Right ventricle myocardium inferior (tissue), 1 donor: ENCODE measurements at places on chromosomes 1 and 21.

DNA sequence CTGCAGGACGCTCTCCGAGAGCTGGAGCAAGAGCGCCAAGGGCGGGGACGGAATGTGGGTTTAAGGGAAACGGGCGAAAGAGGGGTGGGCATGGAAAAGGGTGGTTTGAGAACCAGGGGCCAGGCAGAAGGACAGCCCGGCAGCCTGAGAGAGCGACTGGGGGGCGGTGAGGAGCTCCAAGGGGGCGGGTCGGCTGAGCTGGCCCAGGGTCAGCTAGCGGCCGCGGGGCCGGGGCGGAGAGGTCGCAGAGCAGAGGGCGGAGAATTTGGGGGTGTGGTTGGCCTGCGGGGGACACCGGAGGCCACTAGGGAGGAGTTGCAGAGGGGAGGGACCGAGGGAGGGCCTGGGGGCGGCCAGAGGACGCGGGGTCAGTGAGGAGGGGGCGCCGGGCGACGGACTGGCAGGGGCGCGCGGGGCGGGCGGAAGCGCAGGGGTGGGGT, 54.7 kb downstream of the NDUFS5 start:
- no peak for DNase-seq

GRCh38 chr1:234490793-234491479, 12.0 kb upstream of the TARBP1 start:
- no peak for DNase-seq

GRCh38 chr1:203166192-203166940, 9.3 kb downstream of the MYBPH start:
- DNase-seq, result no peak

GRCh38 chr1:158999316-159000069, 10.2 kb upstream of the IFI16 start:
- peak; percentile 73 for DNase-seq

DNA sequence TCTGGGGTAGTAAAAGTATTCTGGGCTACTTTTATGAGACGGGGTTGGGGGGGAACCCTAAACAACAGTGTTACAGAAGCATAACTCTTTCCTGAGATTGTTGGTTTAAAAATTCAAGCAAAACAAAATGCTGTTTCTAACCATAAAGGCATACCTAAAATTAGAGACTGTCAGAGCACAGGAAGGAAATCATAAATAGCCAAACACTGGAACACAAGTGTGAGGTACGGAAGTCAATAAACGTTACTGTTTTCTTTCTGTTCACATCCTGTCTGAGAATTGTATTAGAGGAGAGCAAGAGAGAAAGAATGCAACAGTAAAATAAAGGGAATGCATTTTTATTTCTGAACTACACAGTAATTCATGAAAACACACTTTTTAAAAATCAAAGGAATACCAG, 42.8 kb upstream of the IL12RB2 start:
- DNase-seq, result no peak

DNA sequence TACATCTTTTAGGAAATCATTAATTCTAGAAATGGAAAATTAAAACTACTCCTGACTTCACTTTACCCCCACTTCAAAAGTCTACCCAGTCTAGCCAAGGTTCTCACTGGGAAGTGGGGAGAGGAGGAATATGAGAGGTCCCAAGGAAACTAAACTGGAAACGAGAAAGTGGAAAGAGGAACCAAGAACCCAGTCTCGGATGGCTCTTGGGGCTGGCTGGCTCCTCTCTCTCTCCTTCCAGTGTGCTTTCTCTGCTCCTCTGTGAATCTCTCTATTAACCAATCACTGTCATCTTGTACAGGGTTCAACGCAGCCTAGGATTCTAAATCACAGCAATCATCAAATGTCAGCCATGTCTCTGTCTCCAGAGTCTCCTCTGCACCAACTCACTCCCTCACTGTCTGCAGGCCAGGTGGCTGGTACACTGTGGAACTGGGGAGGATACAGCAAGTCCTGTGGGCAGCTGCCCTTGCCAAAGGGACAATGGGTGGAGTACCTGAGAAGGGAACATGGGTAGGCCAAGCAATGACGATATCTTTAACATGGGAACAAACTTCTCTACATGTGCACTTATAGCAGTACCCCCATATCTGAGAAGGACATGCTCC, 33.7 kb downstream of the GNB1 start:
- DNase-seq, result no peak

DNA sequence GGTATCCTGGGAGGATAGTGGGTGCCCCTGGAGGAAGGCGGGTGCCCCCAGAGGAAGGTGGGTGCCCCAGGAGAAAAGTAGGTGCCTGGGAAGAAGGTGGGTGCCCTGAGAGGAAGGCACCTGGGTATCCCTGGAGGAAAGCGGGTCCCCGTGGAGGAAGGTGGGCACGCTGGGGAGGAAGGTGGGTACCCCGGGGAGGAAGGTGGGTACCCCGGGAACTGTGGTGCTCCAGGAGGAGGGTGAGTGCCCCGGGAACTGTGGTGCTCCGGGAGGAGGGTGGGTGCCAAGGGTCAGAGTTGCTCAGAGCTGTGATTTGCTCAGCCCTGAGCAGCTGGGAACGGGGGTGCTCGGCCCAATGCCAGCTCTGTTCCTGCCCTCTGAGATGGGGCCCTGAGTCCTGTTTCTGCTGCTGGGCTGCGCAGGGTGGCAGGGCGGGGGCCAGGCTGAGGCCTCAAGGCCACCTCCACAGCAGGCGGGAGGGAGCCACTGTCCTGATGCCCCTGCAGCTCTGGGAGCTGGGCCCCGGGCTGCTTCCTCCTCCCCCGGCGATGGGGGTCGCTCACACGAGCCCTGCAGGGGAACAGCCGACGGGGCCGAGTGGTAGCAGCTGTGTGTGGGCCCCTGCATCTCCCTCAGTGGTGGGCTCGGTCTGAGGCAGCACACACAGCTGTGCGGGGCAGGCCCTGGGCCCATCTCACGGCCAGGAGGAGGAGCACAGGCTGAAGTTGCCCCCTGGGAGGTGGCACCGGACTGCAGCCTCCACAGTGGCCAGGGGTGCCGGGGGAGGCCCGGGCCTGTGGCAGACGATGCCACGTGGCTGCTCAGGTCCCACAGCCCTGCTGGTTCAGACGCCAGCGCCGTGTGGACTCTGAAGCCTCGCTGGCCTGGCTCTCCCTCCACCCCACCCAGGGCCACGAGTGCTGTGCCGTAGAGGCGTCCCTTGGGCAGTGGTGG, 57.4 kb downstream of the SLX9 start:
- peak; percentile 51 for DNase-seq

GRCh38 chr1:187067160-187067559, 238.4 kb downstream of the PLA2G4A start:
- no peak for DNase-seq

DNA sequence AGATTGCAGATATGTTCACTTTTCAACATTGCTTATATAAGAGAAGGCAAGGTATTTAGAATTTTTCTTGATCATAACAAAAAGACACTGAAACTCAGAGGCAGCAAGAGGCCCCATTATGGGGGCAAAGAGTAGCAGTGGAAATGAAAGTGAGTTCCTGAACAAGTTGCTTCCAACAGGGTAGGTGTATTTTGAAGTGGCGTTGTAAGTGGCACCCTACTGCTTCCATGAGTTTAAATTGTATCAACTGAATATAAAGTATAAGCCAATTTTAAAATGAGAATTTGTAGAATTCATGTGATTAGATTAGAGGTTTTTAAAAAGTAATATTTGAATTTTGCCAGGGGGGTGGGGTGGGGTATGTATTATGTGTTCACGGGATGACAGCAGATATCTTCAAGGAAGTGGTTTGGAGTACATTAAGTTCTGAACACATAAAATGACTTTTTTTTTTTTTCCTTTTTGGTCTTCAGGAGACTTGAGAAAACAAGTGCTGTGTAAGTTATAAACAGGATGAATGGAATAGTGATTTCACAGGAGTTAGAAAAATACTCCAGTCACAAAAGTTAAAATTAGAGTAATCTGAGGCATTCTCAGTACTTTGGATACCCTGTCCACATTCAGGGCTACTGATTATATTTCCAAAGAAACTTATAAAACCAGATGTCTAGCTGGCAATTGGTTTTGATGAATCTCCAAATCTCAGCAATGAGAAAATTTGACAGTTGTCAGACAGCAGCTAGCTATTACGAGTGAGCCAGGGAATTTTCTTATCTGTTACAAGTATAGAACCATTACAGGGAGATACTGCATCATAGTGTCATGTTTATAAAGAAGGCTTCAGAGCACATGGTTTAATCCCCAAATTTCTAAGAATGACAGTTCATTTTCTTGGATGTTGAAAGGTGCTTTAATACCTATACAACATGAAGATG, 182.0 kb downstream of the ST6GALNAC3 start:
- DNase-seq, result no peak

DNA sequence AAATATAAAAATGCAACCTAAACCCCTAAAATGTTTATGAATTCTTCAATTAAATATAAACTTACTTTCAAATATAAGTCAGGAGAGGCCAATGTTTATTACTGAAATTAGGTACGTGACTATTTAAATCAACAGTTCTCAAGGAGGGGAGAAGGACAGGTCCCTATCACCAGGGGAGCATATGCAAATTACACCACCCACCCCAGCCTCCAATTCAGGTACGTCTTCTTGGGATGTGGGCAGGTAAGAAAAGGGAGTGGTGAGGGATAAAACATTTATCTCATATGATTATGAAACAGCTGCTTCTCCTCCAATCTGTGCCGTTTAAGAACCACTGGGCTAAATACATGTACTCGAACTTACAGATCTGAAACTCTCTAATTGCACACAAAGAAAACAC, 3.4 kb downstream of the COP1 start:
- no peak for DNase-seq

DNA sequence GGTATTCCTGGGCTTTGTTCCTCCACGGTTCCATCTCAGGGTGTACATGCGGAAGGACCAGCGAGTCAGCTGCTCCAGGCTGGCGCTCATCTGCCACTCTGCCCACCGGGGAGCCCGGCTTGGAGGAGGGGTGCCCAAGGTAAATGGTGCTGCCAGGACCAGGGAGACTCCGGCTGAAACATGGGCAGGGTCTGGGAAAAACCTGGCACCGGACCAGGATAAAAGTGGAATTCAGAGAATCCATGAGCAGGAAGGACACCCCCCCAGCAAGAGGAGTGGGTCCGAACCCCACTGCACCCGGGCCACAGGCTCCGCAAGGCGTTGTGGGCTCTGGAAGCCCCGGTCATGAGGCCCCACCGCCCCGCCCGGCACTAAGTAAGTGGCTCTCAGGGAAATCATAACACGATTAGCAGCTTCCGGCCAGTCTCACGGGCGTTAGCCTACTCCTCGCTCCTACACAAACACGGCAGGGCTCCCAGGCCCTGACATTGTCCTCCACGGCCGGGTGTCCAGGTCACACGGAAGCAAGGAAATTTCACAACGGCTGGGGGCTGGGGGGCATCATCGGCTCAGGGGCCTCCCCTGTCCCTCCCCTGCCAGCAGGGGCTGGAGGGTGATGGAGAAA, 21.1 kb downstream of the MEGF6 start:
- no peak for DNase-seq

DNA sequence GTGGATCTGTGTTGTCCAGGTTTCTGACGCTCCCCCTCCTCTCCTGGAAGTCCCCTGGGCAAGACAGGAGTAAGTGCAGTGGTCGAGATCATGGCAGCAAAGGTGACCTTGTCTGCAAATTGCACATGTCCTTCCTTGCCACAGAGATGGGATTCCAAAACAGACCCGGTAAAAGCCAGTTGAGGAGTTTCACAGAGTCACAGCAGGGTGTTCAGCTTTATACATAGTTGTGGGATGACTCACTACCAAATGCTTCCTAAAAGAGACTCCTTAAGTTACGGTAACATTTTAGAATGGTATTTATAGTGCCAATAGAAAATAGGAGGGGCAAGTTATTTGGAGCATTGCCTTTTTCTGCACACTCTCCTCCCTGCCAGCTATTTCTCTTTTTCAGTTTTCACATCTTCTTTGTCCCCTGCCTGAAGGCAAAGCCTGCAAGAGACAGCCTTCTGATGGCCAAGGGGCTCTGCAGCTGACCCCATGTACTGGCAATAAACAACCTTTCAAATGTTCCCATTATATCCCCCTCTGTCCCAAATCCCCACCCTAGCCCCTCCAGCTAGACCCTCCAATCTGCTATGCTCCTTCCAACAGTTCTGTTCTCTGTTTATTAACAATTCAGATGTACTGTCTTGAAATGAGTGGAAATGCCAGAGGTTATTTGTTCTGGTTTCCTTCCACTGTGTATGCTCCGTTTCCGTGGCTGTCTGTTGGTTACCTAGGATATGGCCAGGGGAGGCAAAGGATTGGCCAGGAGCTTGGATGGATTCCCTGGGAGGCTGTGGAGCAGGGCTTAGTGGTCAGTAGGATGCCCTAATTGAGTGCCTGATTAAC, 115.0 kb downstream of the TGFB2 start:
- no peak for DNase-seq

GRCh38 chr1:212514782-212515181, 82.1 kb downstream of the NENF start:
- no peak for DNase-seq

DNA sequence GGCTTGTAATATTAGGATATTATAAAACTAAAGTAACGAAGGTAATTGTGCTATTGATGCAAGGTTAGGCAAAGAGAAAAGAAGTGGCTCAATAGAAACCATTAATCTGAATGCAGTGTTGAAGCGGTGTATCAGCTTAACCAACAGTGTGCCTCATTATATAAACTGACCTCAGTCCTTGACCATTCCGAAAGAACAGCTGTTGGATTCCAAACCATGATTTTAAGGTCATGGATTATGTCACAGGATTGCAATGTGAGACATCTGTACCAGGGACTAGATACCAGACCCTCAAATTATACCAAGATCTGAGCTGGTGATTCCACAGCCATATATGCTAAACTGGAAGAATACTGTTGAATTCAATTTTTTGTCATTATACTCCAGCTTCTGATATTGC, 134.2 kb upstream of the HP1BP3 start:
- DNase-seq, result no peak
